ENCODE measurements at places on chromosomes 13 and 19. TPM values are rescaled to one million over a fixed set of nuclear protein-coding genes. Genes with fewer than 3 reads are reported as not detected.

GRCh38 chr13:85241060-85241459 is 558.2 kb downstream of the SLITRK6 start:
- DNase-seq: no peak

IGFL2 gene
- 0.31 TPM for total RNA-seq

GRCh38 chr13:64438084-64438483 is 2792.1 kb downstream of the PCDH9 start:
- no peak for DNase-seq

ZNF780B gene
- total RNA-seq: 47.9 TPM

FFAR3 gene
- total RNA-seq: not detected

ATP4B gene
- not detected for total RNA-seq

DNA sequence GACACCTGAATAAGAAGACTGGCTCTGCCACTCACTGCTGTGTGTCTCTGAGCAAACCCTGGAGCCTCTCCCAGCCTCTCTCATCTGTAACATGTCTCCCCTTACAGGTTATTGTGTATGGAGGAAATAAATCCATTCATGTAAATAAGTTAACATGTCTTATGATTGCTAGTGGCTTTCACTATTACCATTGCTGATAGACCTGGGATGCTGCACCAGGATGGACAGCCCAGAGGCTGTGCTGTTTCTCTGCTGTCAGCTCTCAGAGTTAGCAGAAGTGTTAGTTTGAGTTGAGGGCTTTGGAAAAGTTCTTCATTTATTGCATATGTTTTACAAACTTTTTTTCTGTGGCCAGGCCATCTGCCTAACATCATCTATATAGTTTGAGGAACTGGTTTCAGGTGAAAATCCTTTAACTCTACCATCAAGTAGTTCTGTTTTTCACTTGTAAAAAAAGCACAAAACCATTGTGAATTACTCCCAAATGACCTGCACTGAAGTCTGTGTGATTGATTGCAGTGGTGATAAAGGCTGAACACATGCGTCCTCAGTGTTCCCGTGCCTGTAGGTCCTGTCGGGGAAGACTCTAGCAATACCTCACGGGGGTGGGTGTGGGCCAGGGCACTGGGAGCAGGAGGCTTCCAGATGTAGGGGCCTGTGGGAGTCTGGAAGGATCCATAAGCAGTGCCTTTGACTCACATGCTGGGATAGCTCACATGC is 24.6 kb downstream of the MPHOSPH8 start:
- DNase-seq: no peak

DNA sequence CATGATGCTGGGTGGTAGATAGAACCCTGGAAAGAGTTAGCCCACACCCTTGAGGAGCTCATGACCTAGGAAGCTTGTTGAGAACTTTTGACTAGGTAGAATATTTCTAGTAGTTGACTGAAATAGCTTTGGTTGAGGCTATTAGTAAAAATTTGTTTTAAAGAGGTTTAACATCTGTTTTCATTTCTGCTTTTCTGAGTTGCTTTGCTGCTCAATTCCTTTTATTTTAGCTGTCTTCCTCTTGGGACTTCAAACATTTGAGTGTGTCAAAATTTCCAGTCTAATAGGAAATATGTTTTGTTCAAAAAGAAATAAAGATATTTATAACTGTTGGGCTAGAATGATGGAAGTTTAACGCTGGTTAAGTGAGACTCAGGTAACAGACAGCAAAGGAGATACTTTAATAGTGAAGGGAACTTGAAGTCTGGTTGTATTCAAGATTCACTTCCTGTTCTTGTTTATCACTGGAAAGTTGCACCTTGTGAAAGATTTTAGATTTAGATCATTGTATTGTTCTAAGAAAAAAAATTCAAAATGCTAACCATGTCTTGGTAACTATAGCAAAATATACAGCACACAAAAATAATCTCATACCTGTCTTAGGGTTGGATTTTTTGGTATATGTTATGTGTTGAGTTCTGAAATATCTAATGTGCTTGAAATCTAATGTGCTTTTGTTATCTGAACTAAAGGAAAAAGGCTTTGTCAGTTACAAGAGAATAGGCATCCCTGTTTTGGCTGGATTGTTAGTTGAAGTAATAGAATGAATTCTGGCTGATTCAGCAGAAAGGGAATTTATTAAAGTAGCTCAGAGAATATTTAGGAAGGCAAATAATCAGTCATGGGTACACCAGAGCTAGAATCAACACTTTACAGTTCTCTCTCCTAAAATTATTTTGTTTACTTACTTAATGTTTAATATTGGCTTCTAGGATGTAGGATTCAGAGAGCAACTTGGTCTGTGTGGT is 24.4 kb upstream of the GPR18 start:
- DNase-seq: no peak

NLRP5 gene
- total RNA-seq: not detected

DNA sequence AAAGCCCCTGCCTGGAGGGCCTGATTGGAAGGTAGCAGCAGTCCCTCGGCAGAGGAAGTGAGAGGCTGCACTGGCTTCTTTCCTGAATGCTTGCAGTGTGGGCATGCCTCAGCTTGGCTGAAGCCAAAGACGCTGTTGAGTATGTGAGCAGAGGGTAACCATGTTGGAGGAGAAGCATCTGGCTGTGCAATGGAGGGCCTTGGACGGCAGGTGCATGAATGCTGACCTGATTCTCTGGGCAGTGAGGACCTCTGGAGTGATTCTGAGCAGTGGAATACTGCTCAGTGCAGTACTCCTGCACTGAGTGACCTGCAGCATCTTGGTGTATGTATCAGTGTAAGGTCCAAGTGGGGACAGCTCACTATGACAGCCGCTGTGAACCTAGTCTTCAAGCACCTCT is 46.9 kb downstream of the SOX1 start:
- DNase-seq: no peak

LILRA5 gene
- 0.78 TPM for total RNA-seq

CBLC gene
- not detected for total RNA-seq

SIGLEC12 gene
- total RNA-seq: not detected

DNA sequence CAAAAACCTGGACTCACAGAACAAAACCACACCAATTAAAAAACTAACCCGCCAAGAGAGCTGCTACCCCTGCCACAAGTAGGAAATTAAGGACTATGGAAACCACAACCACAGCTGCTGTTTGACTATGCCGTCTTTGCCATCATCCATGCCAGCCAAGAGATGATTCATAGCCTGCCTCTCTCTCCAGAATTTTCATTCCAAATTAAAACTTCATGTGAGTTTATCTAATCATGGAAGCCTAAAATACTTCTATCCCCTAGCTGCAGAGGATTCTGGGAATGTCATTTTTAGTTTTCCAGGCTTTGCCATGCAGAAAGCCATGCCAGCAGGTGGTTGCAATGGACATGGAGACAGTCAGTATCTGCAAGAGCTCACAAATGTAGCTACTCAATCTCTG is 27.6 kb upstream of the GTF2F2 start:
- DNase-seq: peak; percentile 2

VSTM1 gene
- not detected for total RNA-seq

DNA sequence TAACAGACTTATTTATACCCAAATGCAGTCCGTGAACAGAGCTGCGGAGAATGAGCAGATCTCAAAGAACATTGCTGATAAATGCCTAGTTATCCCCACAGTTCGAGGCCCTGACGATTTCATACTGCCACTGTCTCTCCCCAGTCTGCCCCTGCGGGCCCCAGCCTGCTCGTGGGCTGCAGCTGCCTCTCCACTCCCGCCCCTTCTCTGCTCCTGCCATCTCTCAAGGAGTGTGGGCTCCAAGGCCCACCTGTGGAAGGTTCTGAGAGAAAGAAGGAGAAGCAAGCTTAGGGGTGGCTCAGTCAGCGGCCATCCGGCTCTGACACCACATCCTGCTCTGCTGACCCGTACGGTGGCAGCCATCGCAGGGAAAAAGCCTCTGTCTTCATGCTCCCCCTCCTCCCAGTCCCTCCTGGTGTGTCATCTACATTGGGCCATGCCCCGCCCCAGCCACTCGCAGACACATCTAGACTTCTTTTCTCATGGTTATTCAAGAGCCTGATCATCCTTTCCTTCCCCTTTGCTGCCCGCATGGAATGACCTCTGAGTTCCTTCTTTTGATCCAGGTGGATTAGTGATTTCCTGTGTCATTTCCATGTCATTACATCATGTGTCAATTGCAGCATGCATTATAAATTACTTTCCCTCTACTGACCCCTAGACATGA is 52.0 kb downstream of the EPS15L1 start:
- DNase-seq: no peak

DNA sequence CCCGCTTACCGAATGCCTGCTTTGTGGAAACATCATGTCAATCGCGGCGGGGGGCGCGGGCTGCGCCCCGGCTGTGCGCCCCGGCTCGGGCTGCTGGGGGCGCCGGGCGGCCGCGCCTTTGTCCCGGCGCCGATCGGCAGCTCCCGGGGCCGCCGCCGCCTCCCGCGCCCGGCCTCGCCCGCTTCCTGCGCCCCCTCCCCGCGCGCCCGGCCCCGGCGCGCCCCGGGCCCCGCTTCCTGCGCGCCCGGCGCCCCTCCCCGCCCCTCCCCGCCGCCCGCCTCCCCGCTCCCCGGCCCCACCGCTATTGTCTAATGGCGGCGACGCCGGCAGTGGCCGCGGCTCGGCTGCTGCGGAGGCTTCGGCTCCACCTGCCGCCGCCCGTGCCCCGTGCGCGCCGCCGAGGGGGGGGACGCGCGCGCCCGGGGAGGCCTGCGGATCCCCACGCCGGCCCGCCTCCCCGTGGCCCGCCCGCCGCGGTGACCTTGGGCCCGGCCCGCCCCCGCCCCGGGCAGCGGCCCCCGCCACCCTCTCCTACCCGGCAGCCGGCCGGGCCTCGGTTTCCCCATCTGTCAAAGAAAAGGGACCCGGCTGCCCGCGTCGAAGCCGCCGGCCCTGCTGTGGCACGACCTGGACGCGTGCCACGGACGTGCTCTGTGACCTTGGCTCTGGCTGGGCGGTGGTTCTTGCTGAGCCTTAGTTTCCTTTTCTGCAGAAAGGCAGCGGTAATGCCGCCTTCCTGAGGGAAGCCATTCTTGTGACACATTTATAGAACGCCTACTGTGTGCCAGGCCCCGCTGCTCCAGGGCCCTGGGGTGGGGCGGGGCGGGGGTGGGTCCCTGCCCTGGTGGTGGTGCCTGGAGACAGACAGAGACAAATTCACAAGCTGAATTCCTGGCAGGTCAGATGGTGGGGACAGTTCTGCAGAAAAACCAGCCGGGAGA is at the start of gene TLE5:
Gene TLE5, minus strand, starts transcription at position 331 of the 941 bp plus-strand sequence. Its CDS starts 295 bp downstream, at position 36.
- no peak for DNase-seq

- no peak for DNase-seq
Measured at GRCh38 chr19:29483944-29484581, 41.7 kb upstream of the VSTM2B start.

- no peak for DNase-seq
Measured at GRCh38 chr13:73216381-73216831, 157.6 kb downstream of the KLF5 start.

- DNase-seq: no peak
Measured at GRCh38 chr19:13937479-13938300, 527 bp downstream of the PODNL1 start.

PRR19 gene
- 1.4 TPM for total RNA-seq

DNA sequence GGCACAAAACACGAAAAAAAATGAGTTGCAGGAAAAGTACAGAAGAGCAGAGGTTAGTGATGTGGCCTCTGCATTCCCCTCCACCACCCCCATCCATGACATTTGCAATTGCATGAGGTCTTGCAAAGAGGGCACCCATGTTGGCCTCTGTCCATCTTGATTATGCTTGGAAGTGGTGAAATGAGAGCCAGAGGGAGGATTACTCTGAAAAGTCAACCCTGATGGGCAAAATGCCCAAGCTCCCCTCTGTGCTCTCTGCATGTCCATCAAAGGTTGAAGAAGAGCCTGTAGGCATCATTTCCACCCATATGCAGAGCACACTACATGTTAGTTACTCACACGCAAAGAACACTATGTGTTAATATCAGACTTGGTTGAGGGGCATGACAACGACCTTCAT is 71.4 kb downstream of the SLC15A1 start:
- no peak for DNase-seq

DNA sequence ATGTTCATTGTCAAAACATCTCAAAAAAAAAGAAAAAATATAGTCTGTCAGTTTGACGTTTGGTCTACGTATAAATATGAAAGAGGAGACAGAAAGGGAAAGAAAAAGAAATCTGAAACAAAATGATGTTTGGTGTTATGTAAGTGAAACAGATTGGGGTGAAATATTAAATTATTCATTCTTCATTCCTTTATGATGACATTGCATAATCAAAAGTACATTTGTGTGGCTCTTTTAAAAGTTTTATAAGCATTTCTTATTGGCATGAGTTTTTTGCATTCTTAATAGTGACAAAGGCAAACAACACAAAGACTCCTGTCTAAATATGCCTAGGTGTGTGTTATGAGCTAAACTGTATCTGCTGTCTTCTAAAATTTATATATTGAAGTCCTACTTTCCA is 232.6 kb downstream of the EFNB2 start:
- DNase-seq: no peak

DNA sequence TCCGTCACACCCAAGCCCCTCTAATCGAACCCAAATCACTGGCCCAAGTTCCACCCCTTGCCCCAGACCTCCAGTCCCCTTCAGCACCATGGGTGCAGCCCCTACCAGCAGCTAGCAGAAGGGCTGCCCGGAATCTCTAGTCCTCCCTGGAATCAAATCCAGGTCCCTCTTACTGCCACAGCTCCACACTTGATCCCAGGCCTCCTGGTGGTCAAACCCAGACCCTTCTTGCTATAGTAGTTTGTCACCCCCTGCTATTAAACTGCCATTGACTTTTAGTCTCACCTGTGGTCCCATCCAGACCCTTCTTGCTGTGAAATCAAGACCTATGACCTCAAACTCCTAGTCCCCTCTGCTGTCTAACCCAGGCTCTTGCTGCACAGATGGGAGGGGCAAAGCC is 8.7 kb downstream of the HIPK4 start:
- DNase-seq: no peak

GRCh38 chr13:81927347-81927746 is 1586.4 kb upstream of the SPRY2 start:
- no peak for DNase-seq

ZNF99 gene
- 0.16 TPM for total RNA-seq

- DNase-seq: no peak
Measured at GRCh38 chr13:45472171-45472705, 7.5 kb downstream of the COG3 start.

GRCh38 chr13:36998624-36999041 is 507 bp downstream of the ALG5 start:
- peak; percentile 3 for DNase-seq

DNA sequence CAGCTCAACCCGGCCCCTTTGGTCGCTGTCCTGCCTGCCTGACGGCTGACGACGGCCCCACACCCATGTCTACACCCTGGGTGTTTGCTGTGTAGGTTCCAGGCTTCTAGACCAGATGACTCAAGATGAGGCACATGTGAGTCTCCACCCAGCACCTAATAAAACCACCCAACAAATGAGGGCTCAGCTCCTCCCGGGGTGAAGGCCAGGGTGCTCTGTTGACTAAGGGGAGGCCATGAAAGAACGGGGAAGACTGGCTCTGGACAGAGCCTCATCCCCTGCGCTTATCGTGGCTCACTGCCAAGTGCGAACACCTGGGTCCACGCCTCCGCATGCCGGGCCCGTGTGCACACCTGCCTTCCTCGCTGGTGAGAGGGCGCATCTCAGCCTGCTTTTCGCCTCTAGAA is 39.6 kb downstream of the COL4A2 start:
- DNase-seq: no peak

GRCh38 chr13:98743377-98743776 is 9.1 kb downstream of the SLC15A1 start:
- no peak for DNase-seq

ZNF296 gene
- total RNA-seq: not detected

All from occipital lobe (tissue), 3 donors.